ENCODE measurements at places on chromosomes 7 and 10.

GRCh38 chr7:66297579-66297978 lies 92.4 kb downstream of the TPST1 start:
- no peak for DNase-seq

- DNase-seq, result no peak
These were observed 183.5 kb upstream of the INHBA start for GRCh38 chr7:41886262-41886900.

DNA sequence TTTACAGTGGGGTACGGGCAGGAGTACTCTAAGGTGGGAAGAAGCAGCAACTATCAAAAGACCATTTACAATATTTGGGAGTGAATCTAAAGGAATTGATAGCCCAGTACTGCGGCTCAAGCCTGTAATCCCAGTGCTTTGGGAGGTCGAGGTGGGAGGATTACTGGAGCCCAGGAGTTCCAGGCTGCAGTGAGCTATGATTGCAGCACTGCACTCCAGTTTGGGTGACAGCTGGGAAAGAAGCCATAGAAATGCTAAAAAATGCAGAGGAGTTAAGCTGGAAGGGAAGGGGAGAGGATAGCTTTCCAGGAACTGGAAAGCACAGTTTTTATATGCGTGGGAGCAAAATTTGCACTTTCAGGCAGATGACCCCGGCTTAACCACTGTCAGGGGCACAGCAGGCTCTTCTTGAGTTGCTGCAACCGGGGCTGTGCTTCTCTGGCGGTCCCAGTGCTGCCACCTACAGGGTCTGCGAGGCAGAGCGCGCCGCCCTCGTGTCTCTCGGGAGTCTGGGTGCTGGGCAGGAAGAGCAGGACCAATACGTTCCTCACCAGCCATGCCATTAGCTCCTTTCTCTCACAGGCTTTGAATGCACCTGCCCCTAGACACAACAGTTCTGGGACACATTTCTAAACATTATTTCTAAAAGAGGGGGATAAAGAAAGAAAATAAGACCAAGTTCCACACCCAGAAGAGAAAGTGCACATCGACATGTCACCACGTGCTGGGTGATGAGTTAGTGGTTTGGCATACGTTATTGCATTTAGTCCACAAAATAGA lies 10.1 kb upstream of the BMPER start:
- peak; percentile 10 for DNase-seq

DNA sequence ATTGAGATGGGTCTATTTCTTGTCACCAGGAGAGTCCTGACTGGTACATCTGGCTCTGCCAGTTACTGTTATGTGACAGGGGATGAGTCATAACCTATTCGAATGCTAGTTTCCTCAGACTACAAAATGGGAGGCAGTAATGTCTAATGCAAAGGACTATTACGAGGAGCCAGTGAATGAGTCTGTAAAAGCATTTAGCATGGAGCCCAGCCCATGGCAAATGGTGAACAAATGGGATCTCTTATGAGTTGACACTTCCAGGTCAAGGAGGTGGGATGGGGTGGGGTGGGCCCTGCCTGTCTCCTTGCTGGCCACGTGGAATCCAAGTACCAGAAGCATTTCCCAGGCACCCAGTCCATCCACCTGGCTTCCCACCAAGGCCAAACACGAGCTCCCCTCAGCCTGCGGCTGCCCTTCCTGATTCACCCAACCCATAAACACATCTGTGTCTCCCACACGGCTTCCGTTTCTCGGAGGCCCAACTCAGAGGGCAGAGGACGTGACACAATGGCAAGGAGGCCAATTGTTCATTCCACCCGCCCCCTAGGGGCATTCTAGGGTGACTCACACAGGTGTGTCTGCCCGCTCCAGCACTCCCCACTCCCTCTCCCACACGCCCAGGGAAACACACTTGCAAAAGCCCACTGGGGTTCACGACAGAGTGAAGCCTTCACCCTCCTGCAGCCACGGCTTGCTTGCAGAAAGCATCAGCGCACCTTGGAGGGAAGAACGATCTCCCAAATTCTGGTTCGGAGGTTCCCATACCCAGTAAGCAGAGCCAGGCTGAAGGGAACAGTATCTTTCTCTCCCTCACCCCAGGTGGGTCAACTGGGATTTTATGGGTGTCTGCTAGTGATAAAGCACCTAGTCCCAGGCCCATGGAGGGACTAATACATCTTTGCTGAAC lies 109.8 kb downstream of the SH3PXD2A start:
- DNase-seq, result peak; percentile 32

GRCh38 chr7:71933426-71933825 lies 478.7 kb downstream of the CALN1 start:
- DNase-seq, result no peak

- no peak for DNase-seq
These were observed 140.6 kb upstream of the CTBP2 start for GRCh38 chr10:125300937-125301336.

GRCh38 chr10:55474258-55474657 lies 673.2 kb upstream of the PCDH15 start:
- no peak for DNase-seq

- DNase-seq, result no peak
These were observed 89.0 kb downstream of the CUL1 start for GRCh38 chr7:148787571-148788295.

DNA sequence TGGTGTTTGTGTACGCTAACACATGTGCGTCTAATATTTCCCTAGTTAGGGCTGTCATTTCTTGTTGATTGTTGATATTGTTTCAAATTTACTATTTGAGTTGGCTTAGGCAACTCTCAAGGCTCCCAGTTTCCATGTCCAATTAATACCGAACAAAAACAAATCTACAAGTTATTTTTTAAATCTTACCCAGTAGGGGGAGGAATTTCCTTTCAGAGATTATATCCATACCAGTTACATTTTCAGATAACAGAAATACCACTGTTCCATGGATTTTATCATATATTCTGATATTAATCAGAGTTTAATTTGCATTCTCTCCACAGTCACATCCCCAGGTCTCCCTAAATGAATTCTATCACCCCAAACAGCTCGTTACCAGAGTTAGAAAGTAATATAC lies 7.2 kb upstream of the AKR1B10 start:
- DNase-seq, result no peak

DNA sequence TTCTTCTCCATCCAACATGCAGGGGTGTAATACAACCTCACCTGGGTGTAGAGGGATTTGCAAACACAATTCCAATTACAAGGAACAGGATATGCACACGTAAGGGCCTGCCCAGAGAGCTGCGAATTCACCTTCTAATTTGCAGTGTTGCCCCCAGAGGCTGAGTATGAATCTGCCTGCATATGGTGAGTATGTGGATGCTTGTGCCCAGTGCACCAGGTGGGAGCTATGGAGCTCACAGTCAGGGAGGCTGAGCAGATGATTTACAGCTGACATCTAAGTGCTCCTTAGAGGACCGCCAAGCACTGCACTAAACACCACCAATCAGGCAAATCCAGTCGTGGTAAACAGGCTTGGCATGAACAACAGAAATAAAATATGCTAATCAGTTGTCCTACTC lies 132.0 kb downstream of the RELN start:
- no peak for DNase-seq

DNA sequence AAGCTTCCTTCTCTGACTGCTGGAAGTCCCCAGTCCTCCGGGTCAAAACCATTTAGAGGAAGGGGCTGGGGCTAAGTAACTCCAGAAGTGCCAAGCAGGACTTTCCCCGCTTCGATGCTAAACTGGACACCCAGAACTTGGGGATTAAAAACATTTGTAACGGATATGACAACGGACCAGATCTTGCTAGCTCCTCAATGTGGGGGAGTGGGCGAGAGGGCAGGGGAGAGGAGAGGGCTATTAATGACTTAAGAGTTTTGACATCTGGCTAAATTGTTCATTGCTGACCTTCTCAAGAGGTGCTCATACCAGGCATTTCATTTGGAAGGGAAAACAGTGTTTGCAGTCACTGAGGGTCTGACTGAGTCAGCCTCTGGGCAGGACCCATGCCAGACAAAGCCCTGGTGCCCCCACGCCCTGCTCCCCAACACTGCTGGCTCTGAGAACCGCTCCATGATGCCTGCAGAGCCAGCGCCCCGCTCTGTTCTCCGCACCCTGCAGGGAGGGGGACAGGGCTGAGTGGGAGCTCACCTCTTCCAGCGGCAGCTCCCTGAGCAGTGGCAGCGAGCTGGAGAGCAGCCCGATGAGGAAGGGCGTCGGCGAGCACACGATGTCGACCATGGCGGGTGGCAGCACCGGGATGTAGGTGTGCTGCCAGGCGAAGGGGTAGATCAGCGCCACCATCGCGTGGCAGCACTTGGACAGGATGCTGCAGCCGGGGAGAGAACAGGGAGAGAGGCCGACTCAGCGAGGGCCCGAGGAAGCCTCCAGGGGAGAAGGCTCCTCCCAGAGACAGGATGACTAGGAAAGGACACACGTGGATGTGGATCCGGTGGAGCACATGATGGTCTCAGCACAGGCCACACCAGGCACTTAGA lies 47.7 kb upstream of the MKRN1 start:
- no peak for DNase-seq

GRCh38 chr7:144975882-144976281 lies 140.0 kb upstream of the TPK1 start:
- no peak for DNase-seq

DNA sequence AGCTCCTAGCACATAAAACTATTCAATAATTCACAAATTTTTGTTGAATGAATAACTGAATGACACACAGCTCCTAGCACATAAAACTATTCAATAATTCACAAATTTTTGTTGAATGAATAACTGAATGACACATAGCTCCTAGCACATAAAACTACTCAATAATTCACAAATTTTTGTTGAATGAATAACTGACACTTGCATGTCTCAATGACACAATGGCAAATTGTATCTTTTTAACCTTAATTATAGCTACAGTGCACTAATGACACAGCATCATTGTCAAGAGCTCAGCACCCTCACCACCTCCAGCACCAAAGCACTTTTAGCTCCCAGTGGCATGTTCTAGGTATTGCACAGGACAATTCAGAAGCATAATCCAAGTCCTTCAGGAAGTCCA lies 131.6 kb downstream of the PDE1C start:
- no peak for DNase-seq

- DNase-seq, result no peak
These were observed 130.4 kb upstream of the BMPER start for GRCh38 chr7:33774762-33775523.

GRCh38 chr10:97427571-97428179 lies 1.7 kb downstream of the PGAM1 start:
- no peak for DNase-seq

DNA sequence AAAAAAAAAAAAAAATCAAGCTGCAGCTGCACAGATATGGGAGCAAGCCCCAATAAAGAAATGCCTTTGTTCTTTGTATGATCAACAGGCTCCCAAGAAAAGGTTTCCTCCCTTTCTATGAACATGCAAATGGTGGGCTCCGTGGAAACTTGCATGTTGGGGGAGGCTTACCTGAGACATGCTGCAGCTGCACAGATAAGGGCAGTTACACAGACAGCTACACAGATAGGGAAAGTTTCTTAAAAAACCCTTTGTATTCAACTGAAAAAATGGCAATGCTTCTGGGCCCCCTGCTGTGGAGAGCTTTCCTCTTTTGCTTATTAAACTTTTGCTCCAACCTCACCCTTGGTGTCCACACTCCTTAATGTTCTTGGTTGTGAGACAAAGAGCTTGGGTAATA lies 29.8 kb upstream of the ZNF746 start:
- no peak for DNase-seq

DNA sequence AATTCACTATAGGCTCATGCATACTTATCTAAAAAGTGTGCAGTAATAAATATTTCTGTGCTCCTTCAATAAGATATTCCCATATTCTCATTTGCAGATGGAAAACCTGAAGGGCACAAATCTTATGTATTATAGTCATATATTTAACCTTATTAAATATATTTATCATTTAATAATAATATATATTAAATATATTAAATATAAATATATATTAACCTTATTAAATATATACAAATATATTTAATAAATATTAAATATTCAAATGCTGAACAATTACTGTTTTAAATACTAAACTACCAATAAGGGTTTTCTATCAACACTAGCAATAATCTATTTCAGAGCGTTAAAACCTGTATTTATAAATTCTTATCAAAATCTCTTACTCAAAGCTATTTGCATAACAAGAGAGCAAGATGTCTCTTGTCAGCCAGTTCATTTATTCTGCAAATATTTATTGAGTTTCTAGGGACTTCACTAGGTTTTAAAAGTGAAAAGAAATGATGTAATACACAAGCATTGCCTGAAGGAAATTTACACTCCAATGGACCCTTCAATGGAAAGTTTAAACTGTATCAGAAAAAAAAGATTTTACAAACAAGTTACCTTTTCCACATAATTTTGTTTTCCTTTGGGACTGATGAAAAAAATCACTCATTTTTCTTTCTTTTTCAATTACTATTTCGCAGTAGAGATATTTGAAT lies 159.2 kb downstream of the AGMO start:
- DNase-seq, result no peak

DNA sequence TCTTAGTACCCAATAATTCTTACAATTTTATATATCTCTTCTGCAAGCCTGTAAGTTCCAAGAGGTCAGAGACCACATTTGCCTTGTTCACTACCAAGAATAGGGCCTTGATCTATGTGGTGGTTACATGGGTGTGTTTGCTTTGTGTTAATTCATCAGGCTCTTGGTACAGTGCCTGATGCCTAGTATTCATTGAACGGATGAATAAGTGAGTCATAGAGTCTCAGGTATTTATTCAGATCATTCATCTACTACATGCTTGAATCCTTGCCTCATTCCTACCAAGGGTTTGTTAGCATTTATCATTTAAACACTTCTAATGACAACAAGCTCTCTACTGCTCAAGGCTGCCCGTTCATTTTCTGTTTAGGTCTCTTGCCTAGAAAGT lies 11.3 kb upstream of the SGPL1 start:
- DNase-seq, result no peak

DNA sequence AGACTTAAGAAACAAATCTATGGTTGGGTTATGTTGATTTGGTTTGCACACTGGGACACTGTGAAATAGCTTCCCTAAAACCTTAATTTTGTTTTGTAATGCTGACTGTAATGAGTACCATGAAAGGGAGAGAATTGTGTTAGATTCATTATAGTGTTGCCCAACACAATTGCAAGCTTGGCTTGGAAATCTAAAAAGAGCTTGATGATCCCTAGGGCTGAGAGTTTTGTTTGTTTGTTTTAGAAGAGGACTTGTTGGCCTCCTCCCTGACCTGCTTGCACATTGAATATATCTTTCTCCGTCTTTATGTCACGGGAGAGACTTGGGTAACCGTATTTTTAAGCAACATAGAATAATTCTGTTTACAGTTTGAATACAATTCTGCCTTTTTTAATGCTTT lies 410.1 kb downstream of the ARL4A start:
- DNase-seq, result no peak

GRCh38 chr7:121175826-121176225 lies 153.0 kb upstream of the WNT16 start:
- no peak for DNase-seq

- DNase-seq, result no peak
These were observed 21.6 kb downstream of the RBM28 start for GRCh38 chr7:128322040-128322643.

GRCh38 chr10:75773813-75774782 lies 342.7 kb downstream of the LRMDA start:
- DNase-seq, result no peak

All from stimulated activated CD4-positive, alpha-beta T cell treated with anti-CD3 and anti-CD28 coated beads, Interleukin-1b, Interleukin-23, amount 100 ng/mL, for 1 hour (primary cell).